ENCODE measurements at places on chromosomes 6 and 20. TPM values are rescaled to one million over a fixed set of nuclear protein-coding genes. Genes with fewer than 3 reads are reported as not detected.
A peak's percentile ranks its signal among the peaks of the same experiment; 100 is the strongest.

DNA sequence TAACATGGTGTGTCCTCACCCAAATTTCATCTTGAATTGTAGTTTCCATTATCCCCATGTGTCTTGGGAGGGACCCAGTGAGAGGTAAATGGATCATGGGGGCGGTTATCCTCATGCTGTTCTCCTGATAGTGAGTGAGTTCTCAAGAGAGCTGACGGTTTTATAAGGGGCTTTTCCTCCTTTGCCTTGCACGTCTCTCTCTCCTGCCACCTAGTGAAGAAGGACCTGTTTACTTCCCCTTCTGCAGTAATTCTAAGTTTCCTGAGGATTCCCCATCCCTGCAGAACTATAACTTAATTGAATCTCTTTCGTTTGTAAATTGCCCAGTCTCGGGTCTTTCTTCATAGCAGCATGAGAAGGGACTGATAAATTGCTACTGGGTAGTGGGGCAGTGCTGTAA, 789.3 kb downstream of the FRK start:
- DNase-seq = no peak

Gene ATP6V1G2
- 5.0 TPM for total RNA-seq

- no peak for DNase-seq
Observed at GRCh38 chr6:15290962-15291704, 45.3 kb downstream of the JARID2 start.

Gene ADTRP
- 0.92 TPM for total RNA-seq

Gene PCSK2
- 2.0 TPM for total RNA-seq

DNA sequence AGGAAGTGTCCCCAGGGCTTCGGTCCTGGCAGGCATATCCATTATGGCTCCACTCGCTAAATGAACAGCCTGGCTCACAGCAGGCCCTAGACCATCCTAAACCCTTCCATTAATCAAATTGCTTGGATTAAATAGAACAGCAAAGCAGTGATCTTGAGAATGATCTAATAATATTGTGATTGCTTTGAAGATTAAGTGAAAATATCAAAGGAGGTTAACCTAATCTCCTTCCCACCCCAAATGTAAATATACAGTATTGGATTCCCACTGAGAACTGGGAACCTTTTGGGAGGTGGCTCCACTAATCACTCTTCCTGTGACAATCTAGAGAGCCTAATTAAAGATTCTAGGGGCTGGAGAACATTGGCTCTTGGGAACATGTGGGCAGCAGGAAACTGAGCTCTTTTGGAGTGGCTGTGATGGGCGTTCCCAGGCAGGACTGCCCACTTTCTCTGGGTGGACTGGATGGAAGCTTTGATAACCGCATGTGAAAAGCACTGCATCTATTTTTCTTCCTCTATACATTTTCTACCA, 68.3 kb upstream of the FRMD1 start:
- peak; percentile 68 for DNase-seq

DNA sequence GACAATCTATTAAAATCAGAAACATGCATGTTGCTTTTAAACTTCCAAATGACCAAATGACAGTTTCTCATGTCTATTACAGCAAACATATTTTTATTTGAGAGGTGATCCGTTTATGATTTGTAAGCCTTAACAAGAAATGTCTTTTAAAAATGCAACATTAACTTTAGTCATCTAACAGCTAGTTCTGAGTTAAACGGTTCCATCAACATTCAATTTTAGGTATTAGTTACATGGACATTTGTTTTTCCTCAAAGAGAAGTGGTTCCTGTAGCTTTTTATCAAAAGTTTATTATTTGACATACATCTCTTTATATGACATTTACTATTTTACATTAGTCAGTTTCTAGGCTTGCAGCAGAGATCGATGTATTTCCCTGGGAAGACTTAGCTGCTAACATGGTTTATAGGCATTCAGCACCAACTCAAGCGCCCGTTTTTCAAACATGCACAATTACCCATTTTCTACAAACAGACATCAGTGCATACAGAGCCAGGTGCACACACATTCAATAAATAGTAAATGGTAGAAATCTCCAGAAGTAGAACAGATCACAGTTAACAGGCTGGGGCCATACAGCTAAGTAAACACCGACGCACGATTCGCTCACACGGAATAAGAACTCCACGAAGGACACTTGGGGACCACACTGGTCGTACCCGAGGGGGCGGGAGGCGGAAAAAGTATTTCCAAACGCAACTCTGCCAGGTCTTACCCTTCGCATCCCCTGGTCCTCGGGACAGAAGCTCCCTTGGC, 882 bp downstream of the CNR1 start:
- DNase-seq = no peak

GRCh38 chr6:37783856-37784584, 35.5 kb upstream of the ZFAND3 start:
- no peak for DNase-seq

DNA sequence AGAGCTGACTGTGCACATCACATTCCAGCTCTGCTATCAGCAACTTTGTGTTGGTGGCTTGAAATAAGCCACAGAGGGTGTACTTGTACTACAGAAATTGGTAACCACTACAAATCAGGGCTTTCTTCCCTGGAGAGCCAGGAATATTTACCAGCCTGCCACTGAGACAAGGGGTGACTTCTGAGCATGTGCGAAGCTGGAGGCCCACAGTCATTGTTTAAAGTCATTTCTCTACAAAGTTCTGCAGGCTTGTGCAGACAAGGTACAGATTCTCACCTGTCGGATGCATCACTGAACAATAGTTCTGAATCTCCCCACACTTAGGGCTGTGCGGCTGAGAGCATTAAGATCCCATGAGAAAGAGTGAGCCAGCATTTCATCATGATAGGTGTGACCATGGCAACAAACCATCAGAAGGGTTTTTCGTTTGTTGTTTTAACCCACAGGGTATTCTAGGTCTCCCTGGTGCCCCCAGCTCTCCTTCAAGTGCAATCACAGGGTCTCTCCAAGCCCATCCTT, 292.8 kb downstream of the CDC5L start:
- DNase-seq = no peak

- no peak for DNase-seq
Observed at GRCh38 chr6:140464720-140465119, 1090.3 kb upstream of the CITED2 start.

DNA sequence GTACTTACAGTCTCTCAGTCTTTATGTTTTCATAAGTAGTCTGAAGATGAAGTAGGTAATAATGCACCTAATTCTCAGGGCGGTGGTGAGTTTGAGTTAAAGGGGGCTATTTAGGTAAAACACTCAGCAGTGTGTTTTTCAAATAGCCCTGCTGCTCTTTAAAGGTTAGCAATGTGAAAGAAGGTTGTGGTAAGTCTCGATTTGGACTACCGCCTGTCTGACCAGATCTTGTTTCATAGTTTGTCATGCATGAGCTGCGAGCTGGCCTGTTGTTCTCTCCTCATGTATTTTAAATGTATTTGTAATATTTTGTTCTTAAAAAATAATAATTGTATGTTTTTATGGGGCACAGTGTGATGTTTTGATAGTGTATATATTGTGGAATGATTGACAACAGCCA, 340.2 kb downstream of the DHX35 start:
- DNase-seq = no peak

Gene BTNL2
- total RNA-seq = not detected

DNA sequence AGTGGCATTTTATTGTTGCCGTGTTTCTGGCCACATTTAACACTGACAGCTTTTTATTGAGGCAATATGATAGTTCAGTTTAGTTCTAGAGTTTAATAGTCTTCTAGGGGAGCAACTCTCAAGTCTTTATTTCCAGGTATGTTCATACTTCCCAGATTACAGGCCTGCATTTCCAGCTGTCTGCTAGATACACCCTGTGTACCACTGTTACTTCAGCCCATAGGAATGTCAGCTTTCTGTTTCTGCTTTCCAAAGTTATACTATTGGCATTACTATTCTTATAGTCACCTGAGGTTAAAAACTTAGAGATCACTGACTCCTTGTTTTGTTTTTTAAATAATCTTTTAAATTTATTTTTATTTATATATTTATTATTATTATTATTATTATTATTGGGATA, 7.6 kb downstream of the ZNF451 start:
- DNase-seq = no peak

DNA sequence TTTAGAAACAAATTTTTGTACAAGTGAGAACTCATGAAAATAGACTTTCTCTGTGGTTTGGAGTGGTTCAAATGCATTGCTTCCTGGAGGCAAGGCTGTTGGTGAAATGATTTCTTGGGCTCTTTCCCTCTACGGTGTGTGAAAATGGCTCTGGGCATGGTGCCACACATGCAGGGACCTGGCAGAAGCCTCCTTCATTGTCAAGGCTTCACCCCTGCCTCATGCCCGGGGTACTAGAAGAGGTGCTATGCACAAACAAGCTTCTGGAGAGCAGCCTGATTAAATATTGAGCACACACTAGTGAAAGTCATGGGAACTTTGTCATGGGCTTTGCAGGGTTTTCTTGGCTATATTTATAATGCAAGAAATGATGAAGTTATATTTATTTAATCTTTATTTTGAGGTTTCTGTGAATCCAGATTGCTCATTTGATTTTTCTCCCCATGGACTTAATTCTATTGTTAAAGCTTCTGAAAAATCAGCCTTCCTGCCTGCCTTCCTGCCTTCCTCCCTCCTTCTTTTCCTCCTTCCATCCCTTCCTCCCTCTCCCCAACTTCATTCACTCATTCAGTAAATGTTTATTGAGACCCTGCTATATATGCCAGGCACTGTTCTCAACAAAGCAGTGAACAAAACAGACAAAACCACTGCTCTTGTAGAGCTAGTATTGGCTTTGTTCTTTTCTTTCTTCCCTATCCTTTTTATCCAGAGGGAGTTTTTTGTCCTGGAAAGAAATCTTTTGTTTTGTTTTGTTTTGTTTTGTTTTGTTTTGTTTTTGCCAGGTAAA, 21.0 kb downstream of the C6orf89 start:
- no peak for DNase-seq

Gene RIMS4
- 2.6 TPM for total RNA-seq

GRCh38 chr6:124793398-124793797, 168.8 kb upstream of the RNF217 start:
- DNase-seq = no peak

Gene C6orf15
- total RNA-seq = not detected

DNA sequence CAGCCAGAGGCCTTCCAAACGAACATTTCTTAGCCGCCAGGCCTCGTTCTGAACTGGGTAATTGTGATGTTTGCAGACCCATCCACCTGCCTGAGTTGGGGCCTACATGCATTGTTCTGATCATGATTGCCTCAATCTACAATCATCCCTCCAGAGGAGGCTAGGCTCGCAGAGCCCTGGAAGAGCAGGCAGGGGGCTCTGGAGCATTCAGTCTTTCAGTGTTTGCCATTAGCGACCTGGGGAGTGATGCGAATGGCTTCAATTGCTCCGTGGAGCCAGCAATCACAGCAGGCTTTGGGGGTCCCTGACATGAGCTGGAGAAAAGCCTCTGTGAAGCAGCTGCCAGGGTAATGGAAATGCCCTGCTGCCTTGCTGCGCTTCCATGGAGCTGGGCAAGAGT, 22.0 kb downstream of the SNAP25 start:
- no peak for DNase-seq

GRCh38 chr20:35856866-35857265, 85.1 kb downstream of the PHF20 start:
- DNase-seq = no peak

- no peak for DNase-seq
Observed at GRCh38 chr6:159074120-159074684, 29.4 kb upstream of the TAGAP start.

Gene ZNF217
- 20.9 TPM for total RNA-seq

DNA sequence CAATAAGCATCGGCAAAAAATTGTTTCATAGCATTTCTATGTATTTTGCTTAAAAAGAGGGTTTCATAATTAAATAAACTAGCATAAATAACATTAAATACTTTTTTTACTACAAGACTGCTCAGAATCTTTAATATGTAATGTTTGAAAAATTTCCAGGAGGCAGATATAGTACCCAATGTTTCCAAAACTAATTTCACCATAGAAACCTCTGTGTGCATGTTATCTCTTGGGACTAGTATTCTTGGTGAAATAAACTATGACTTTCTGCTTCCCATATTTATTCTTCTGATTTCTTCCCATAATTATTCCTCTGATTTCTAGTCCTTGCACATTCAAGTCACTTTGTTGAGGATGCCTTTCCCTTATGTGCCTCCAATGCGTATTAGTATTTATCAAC, 94.5 kb downstream of the PTPRK start:
- DNase-seq = no peak

- no peak for DNase-seq
Observed at GRCh38 chr20:11718474-11719094, 199.1 kb upstream of the BTBD3 start.

GRCh38 chr20:64228086-64228653, 27.4 kb upstream of the PCMTD2 start:
- DNase-seq = no peak

- no peak for DNase-seq
Observed at GRCh38 chr20:62598761-62599194, 43.5 kb upstream of the SLCO4A1 start.

- DNase-seq = no peak
Observed at GRCh38 chr6:147553099-147553498, 44.6 kb downstream of the SAMD5 start.

Gene HSPA1L
- 1.2 TPM for total RNA-seq

Gene ADGRF4
- 0.32 TPM for total RNA-seq

Gene MRPS18A
- total RNA-seq = 47.4 TPM
